Fibroblast of the aortic adventitia (primary cell): ENCODE measurements at places on chromosomes 2 and 18. TPM values are rescaled to one million over a fixed set of nuclear protein-coding genes. Genes with fewer than 3 reads are reported as not detected.
A peak's percentile ranks its signal among the peaks of the same experiment; 100 is the strongest.

MIB1 gene
- total RNA-seq = 47.0 and 111 TPM in 2 replicates

HOXD3 gene
- 0.09 TPM in 1 of 2 replicates, not detected in the other for total RNA-seq

DAW1 gene
- total RNA-seq = 1.3 TPM in 1 of 2 replicates, not detected in the other

MROH2A gene
- under 0.01 TPM in 1 of 2 replicates, not detected in the other for total RNA-seq

ADD2 gene
- total RNA-seq = 0.36 and 17.3 TPM in 2 replicates

M1AP gene
- total RNA-seq = not detected in 2 replicates

KCNE4 gene
- total RNA-seq = 4.1 and 22.2 TPM in 2 replicates

ABCB11 gene
- not detected in 2 replicates for total RNA-seq

OSBPL6 gene
- total RNA-seq = 1.5 and 5.2 TPM in 2 replicates

PJVK gene
- total RNA-seq = 1.6 and 2.3 TPM in 2 replicates

TUBB8B gene
- total RNA-seq = not detected in 2 replicates

- no peak for DNase-seq
Measured at GRCh38 chr2:111030945-111031344, 89.8 kb upstream of the BCL2L11 start.

DNA sequence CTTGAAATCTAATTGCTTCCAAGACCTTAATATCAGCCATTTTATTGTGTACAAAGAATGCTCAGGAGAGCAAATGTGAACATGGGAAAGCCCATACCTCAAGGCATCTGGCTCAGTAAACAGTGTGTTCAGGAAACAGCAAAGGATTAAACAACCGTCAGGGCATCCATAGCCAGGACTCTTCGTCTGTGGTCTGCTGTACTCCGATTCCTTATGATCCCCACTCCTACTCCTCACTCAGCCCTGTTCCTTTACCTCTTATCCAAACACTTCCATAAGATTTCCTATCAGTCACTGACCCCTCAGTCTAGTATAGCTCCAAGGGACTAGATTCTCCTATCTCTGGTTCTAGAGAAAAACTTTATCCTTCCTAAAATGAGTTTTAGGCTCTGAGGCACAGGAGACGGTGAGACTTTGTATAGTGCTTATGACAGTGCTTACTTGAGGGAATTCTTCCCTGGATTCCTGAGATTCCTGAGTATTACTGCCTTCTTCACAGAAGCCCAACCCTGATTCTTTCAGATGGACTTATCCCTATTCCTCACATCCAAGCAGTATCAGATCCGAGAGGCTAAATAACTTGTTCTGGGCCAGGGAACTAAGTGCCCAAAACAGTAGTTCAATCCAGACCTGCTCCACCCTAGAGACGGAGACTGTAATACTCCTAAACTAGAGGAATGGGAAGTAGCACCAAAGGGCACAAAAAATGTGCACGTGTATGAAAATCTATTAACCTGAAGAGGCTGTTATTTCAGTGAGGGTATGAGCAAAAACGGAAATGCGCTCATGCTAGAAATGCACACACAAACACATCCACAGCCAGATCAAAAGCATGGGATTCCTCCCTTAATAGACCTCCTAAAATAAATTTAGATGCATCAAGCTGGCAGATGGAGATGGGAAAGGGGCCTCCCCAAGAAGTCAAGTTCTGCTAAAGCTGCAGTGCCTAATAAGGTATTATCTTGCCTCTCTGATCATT is 42.1 kb upstream of the SIGLEC15 start:
- peak; percentile 84 for DNase-seq

DNA sequence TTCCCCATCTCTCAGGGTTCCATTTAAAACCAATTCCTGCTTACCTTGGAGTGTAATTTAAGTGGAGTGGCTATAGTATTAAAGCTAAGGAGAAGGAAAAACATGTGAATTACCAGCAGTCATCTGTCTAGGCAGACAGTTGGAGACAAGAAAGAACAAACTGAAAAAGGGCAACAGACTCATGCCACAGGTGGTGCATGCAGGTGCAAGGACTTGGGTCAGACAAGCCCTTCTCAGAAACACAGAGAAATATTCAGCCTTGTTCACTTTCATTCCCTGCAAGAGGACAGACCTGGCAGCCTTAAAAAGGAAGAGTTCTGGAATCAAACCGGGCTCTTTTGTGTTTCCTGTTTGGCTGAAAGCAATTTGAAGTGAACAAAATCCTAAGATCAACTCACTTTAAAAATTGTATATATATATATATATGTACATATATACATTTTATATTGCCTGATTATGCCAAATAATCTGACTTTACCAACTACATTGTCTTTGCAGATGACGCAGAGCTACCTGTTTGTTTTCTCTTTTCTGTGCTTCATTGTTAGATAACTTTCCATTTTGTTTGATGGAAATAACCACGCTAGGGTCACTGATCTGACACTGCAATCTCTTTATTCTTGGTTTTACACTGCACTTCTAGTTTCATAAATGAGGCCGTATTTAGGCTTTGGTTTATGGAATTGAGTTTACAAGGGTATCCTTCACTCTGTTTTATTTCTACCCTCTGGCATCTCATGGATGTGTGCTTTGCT is 35.1 kb upstream of the VPS54 start:
- no peak for DNase-seq

DNA sequence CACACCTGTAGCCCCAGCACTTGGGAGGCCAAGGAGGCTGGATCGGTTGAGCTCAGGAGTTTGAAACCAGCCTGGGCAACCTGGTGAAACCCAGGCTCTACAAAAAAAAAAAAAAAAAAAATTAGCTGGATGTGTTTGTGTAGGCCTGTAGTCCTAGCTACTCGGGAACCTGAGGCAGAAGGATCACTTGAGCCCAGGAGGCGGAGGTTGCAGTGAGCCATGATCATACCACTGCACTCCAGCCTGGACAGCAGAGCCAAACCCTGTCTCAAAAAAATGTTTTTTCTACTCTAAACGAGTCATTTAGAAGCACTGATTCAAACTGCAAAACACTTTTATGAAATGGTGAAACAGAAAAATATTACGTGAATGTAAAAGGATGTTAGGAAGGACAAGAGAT is 69.1 kb upstream of the SLC39A10 start:
- no peak for DNase-seq

- peak; percentile 49 for DNase-seq
Measured at GRCh38 chr2:165582409-165582808, 112.9 kb downstream of the CSRNP3 start.

GRCh38 chr2:237128026-237128703 is 42.5 kb downstream of the COPS8 start:
- DNase-seq = peak; percentile 99

GRCh38 chr2:10035053-10035422 is 8.3 kb upstream of the KLF11 start:
- no peak for DNase-seq

- DNase-seq = peak; percentile 88
Measured at GRCh38 chr2:12702168-12703121, 14.3 kb upstream of the TRIB2 start.

DNA sequence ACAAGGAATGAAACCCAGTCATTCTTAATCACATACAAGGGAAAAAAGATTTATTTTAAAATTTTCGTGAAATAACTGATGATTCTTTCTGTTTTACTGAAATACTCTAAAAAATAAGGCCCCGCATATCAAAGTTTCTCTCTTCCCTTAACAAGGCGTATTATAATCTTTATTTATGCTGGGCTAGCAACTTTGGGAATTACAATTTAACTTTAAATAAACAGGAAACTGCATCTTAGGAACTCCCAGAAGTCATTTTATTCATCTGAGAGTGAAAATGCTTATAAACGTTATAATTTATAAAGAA is 166.7 kb downstream of the TCF4 start:
- DNase-seq = peak; percentile 24

- no peak for DNase-seq
Measured at GRCh38 chr2:129716781-129717559, 262.5 kb upstream of the RAB6C start.

DNA sequence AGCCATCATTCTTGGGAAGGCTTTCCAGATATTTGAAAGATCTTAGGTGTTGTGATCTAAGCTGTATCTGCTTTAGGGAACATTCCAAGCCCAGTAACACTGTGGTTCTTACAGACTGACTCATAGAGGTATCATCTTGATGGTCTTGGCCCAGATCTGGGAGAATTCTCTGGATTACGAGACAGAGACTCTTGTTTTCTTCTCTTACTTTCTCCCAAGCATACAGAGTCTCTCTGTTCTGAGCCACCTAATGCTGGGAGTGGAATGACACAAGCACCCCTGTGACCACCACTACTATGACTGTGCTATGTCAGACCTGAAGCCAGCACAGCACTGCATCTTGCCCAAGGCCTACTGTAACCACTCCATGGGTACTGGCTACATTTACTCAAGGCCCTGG is 81.0 kb upstream of the EPAS1 start:
- peak; percentile 61 for DNase-seq

GRCh38 chr2:160227293-160227915 is 27.3 kb upstream of the ITGB6 start:
- peak; percentile 40 for DNase-seq

DNA sequence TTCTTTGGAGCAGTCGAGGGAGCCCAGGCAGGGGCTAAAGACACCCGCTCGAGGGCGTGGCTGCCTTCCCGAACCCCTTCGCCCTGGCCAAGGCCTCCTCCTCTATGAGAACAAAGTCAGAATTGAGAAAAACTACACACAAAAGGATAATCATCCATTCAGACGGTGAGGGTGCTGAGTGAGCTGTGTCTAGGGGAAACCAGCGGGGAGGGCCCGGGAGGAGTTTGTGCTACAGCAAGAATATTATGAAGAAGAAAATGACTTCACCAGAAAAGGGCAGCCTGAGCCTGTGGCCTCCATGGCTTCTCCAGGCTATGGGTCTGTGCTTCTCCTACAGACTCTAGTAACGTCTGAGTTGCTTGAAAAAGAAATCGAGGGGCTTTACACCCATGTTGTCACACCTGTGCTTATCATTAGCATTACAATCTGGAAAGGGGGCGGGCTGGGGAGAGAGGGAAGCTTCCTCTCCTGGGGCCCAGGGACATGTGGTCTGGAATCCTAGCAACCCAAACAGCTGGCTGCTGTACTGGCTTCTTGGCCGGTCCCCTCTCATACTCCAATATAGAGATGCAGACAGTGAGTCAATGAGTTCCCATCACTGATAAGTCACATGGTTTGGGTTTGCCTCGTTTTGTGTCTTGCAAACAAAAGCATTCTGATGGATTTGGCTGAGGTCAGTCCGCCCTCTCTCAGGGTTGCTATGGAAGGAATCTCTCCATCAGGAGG is 52.0 kb upstream of the ARL4C start:
- peak; percentile 93 for DNase-seq

DNA sequence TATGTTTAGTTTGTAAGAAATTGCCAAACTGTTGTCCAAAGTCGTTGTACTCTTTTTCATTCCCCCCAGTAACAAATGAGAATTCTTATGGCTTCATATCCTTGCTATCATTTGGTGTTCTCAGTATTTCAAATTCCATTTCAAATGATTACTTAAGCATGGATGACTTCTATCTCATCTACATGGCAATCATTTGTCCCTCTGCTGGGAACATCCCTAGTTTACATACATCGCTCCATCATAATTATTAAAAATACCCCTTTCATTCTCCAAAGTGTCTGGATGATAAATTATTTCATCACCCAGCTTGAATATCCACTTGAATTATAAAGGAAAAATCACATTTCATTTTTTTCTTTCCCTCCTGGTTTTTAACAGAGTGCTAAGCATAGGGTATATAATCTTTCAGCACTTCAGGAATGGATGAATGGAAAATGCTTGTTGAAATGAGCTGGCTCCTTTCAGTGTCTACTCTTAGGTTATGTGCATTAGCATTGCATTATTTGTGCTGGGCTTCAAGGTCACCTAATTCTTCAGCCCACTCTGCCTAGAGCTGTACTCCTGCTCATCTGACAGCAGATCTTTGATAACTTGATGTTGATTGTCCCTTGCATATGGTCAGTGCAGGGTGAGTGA is 33.1 kb downstream of the XIRP2 start:
- no peak for DNase-seq

- peak; percentile 0 for DNase-seq
Measured at GRCh38 chr2:57402755-57403154, 643.9 kb upstream of the VRK2 start.

- peak; percentile 86 for DNase-seq
Measured at GRCh38 chr2:223054193-223054781, 2.3 kb downstream of the KCNE4 start.

DNA sequence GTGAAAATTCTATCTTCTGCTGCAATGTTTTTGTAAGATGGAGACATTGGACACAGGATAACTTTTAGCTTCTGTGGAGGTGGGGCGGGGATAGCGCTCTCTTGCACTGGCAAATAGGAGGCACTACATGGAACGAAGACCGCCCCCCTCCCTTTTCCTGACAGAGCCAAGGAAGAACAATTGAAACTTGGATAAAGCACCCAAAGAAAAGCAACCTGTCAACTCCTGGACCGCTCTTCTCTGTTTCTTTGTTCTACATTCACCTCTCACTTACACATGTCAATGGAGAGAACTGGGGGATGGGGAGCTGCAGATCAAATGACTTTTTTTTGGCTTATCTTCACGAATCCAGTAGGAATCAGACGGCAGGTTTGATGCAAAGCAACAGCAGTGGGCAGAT is 126.3 kb upstream of the CHAC2 start:
- DNase-seq = no peak

- DNase-seq = peak; percentile 93
Measured at GRCh38 chr2:189261431-189261841, 81.9 kb upstream of the COL5A2 start.

GRCh38 chr2:20561637-20562454 is 89.1 kb downstream of the HS1BP3 start:
- peak; percentile 60 for DNase-seq

DNA sequence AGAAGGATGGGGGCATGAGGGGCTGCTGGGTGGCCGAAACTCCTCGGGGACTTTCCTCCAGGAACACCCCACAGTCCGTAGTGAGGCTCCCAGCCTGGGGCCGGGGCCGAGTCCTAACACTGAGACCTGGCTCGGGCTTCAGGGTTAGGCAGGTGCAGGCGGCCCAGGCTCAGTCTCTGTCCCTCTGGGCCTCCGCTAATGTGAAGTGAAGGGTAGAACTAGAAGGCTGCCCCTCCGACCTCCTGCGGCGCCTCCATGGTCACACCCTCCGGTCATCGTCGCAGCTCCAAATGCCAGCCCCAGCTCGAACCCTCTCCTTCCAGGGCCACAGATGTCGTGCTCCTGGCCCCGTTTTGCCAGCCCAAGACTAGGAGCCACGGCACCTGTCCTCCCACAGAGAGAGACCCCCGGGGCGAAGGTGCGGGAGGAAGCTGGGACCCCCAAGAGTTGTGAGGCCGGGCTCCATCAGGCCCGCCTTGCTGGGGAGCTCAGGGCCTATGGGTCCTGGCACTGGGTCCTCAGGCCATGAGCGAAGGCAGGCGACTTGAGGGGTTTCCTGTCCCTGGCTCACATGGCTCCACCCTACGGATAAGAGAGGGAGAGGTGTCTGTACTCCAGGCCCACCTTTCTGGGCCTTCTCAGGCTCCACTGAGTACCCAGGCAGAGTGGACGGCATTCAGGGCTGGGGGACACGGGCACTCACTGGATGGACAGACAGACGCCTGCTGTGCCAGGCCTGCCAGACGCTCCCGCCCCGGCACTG is 797 bp downstream of the ANO7 start:
- no peak for DNase-seq

- DNase-seq = no peak
Measured at GRCh38 chr2:125746321-125747164, 909.4 kb upstream of the GYPC start.

DNA sequence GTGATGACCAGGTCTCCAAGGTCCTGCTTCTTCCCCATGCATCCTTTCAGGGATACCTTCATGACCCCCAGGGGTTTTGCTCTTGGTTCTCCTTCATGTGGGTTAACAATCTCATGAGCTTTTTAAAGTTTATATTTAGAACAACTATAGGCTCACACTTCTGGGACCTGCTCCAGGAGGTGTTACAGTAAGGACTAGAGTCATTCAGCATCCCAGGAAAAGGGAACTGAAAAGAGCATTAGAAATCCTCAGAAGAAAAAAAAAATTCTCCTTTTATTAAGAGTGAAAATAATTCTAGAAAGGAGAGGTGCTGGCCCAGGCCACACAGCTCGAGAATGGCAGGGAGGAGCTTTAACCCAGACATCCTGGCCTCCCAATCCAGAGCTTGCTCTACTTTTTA is 66.5 kb downstream of the SETBP1 start:
- DNase-seq = peak; percentile 34
